ENCODE measurements at places on chromosomes 5 and 9. TPM values are rescaled to one million over a fixed set of nuclear protein-coding genes. Genes with fewer than 3 reads are reported as not detected.

Gene NUP214
- 36.4 TPM for total RNA-seq

Gene VLDLR
- 1.6 TPM for total RNA-seq

Gene UQCRQ
- 81.6 TPM for total RNA-seq

Gene LHX3
- total RNA-seq, result 0.27 TPM

Gene ABCA2
- total RNA-seq, result 99.1 TPM

Gene ZNF454
- total RNA-seq, result 0.54 TPM

Data from hematopoietic multipotent progenitor cell (in vitro differentiated cells).